ENCODE measurements at places on chromosomes 16 and 17. TPM values are rescaled to one million over a fixed set of nuclear protein-coding genes. Genes with fewer than 3 reads are reported as not detected.

SOST gene
- not detected for total RNA-seq

- no peak for DNase-seq
These were observed 25.5 kb downstream of the SNX20 start for GRCh38 chr16:50655558-50656055.

DNA sequence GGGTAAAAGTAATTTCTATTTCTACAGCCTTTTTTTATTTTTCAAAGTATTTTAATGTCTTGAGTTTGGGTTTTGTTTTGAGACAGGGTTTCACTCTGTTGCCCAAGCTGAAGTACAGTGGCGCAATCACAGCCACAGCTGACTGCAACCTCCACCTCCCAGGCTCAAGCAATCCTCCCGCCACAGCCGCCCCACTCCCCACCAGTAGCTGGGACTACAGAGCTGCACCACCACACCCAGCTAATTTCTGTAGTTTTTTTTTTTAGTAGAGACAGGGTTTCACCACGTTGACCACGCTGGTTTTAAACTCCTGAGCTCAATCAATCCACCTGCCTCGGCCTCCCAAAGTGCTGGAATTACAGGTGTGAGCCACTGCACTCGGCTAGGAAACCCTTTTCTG, 44.0 kb downstream of the TUBD1 start:
- DNase-seq, result no peak

GRCh38 chr17:59521465-59522126, 43.8 kb upstream of the DHX40 start:
- DNase-seq, result peak; percentile 41

DNA sequence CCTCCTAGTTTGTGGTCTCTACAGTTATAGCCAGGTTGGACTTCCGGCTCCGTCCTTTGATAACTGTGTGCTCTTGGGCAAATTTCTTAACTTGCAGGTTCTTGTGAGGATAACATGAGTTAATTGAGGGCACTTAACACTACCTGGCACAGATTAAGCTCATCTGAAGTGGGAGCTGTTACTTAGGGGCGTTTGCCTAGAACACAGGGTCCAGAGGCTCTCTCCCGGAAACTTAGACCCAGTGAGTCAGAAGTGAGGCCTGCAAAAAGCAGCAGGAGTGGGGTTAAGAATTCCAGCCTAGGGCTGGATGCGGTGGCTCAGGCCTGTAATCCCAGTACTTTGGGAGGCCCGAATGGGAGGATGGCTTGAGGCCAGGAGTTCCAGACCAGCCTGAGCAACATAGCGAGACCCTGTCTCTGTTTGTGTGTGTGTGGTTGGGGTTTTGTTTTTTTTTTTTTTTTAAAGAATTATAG, 1.4 kb downstream of the MVP start:
- DNase-seq, result peak; percentile 89

EVPL gene
- not detected for total RNA-seq

DNA sequence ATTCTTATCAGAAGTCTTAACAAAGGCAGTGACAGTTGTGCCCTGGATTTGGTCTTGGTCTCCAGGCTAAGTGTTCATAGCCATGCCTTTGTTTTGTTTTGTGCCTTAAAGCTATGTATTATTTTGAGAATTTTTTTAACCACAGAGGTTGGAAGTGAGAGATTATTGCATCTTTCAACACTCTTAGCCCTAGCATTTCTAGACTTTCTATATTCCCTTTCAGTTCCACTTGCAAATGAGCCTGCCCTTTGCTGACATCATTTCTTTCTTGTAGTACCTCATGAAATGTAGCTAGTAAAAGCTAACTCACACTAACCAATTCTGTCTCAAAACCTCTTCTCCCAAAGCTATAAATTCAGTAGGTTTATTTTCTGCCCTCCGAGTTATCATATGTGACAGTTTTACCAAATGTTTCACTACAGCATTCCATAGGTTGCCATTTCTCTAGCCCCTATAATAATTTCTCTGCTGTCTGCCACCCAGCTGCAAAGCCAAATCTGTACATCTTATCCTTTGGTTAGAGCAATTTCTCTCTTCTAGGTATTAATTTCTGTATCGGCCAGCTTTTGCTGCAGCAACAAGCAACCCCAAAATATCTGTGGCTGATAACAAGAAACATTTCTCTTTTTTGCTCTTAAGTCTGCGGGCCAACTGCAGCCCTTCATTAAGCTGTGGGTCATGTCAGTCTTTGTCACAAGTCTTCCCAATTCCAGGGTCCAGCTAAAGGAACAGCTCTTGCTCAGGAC, 14.2 kb upstream of the CCL1 start:
- no peak for DNase-seq

ATMIN gene
- 27.0 TPM for total RNA-seq

GRCh38 chr16:83831456-83831987, 23.7 kb downstream of the HSBP1 start:
- DNase-seq, result no peak

DNA sequence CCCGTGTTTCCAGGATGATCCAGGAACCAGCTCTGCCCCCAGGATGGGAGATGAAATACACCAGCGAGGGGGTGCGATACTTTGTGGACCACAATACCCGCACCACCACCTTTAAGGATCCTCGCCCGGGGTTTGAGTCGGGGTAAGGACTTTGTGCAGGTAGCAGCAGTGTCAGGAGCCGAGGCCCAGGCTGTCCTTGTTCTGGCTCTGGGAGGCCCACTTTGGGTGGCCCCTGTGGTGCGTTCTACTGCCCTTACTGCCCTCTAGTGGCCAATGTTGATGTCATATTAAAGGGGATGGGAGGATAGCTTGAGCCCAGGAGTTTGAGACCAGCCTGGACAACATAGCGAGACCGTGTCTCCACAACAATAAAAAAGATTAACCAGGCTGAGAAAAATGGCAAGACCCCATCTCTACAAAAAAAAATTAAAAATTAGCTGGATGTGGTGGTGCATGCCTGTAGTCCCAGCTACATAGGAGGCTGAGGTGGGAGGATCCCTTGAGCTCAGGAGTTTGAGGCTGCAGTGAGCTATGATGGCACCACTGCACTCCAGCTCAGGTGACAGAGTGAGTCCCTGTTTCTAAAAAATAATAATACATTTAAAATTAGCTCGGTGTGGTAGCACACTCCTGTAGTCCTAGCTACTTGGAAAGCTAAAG, 20.9 kb upstream of the CLEC18A start:
- peak; percentile 15 for DNase-seq

ARMC7 gene
- total RNA-seq, result 15.1 TPM

OR2C1 gene
- not detected for total RNA-seq

ZNF207 gene
- 109 TPM for total RNA-seq

GRCh38 chr17:20999841-21000532, 42.8 kb downstream of the USP22 start:
- no peak for DNase-seq

DNA sequence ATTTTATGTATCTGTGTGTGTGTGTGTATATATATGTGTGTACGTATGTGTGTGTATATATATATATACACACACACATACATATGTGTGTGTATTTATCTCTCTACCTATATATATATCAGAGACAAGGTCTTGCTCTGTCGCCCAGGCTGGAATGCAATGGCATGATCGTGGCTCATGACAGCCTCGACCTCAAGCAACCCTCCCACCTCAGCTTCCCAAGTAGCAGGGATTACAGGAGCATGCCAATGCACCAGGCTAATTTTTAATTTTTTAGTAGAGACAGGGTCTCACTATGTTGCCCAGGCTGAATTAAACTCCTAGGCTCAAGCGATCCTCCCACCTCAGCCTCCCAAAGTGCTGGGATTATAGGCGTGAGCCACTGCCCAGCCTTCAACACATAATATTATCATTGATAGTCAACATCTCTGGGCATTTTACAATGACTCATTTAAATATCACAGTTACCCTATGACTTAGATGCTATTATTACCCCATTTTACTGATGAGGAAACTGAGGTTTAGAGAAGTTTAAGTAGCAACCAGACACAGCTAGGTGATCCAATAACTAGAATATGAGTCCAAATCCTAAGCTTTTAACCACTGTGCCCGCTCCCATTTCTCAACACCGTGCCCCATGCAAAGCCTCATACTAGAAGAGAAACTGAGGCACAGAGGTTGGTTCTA, 24.3 kb downstream of the G6PC3 start:
- DNase-seq, result no peak

DNA sequence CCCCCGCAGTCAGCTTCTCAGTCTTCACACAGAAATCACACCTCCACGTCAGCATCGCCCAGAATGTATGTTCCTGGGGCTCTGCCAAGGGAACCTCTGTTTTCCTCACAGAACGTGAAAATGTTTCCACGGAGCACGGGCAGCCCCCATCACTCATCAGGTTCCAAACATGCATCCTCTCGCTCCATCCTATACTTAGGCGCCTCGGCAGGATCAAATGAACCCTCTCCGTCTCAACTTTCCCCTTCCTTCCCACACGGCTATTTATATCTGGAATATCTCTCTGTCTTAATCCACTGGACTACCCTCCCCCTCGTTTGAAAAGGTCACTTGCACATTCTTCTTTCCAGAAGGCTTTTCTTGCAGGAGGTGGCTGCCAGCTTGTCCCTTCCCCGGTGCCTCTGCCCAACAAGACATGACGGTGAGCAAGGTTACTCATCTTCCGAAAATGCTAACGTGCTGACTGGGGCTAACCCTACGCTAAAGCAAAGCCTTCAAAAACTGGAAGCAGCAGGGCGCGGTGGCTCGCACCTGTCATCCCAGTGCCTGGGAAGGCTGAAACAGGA, 21.6 kb downstream of the NXN start:
- no peak for DNase-seq

GRCh38 chr17:56448371-56448770, 145.1 kb upstream of the NOG start:
- DNase-seq, result no peak

ARL5C gene
- total RNA-seq, result not detected

- DNase-seq, result no peak
These were observed 6.2 kb downstream of the FUS start for GRCh38 chr16:31186176-31186575.

GRCh38 chr17:56678249-56679114, 85.0 kb downstream of the NOG start:
- DNase-seq, result peak; percentile 15

- DNase-seq, result no peak
These were observed 21.9 kb downstream of the SGSH start for GRCh38 chr17:80198144-80198661.

GNAO1 gene
- 0.92 TPM for total RNA-seq

ZDHHC1 gene
- not detected for total RNA-seq

GRCh38 chr16:21145738-21146137, 4.9 kb downstream of the DNAH3 start:
- DNase-seq, result no peak

DNA sequence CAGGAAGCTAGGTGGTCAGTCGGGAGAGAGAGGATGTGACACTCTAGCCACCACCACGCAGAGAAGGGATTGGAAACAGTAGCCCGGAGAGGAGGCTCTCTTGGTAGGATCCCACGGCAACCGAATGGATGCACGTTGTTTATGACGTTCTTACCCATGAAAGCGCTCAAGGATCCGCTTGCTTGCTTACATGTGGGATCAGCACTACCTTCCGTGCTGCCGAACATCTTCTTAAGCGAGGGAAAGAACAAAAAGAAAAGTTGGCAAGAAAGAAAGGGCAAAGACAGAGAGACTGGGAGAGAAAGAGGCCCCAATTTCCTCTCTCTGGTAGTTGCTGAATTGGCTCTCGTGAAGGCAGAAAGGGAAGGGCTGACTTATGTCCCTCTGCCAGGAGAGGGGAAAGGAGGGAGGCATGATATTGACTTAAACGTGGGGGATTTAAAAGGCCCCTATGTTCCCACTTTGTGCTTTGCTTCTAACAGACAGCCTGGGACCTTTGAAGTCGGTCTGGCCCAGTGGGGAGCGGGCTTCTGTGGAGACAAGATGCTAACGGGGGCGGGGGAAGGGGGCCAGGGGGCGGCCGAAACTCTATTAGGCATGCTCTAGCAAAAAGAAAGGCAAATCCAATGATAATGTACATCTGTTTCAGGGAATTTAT, 35.4 kb downstream of the SNX20 start:
- DNase-seq, result no peak

DNA sequence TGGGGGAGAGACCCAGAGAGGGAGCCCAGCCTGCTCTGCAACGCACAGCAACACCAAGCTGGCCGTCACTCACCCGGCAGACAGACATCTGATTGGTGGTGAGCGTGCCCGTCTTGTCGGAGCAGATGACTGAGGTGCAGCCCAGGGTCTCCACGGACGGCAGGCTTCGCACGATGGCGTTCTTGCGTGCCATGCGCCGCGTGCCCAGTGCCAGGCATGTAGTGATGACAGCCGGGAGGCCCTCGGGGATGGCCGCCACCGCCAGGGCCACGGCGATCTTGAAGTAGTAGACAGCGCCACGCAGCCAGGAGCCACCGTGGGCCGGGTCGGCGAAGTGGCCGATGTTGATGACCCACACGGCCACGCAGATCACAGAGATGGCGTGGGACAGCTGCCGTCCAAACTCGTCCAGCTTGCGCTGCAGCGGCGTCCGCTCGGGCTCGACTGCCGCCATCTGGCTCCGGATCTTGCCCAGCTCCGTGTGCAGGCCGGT, 16.9 kb downstream of the ATP2A3 start:
- DNase-seq, result no peak

DNA sequence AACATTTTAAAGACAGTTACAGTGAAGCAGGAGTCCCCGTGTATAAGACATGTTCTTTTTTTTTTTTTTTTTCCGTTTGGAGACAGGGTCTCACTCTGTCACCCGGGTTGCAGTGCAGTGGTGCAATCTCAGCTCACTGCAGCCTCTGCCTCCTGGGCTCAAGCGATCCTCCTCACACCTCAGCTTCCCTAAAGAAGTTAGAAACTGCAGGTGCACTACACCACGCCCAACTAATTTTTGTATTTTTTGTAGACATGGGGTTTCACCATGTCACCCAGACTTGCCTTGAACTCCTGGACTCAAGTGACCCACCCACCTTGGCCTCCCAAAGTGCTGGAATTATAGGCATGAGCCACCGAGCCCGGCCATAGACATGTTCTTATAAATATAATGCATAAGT, 3.0 kb downstream of the EVI2B start:
- no peak for DNase-seq

- DNase-seq, result no peak
These were observed 4.3 kb upstream of the PGS1 start for GRCh38 chr17:78374189-78374588.

RAB40C gene
- 20.8 TPM for total RNA-seq

MATCAP1 gene
- total RNA-seq, result 8.5 TPM

SLC5A11 gene
- total RNA-seq, result not detected

SCGB1C2 gene
- total RNA-seq, result not detected

GRCh38 chr16:88286301-88286923, 96.3 kb upstream of the ZNF469 start:
- DNase-seq, result no peak

MYCBPAP gene
- not detected for total RNA-seq
